ENCODE measurements at places on chromosomes 1 and 21.
A peak's percentile ranks its signal among the peaks of the same experiment; 100 is the strongest.

GRCh38 chr21:34974162-34974981 is 74.7 kb downstream of the RUNX1 start:
- peak; percentile 57 for DNase-seq

GRCh38 chr1:116224111-116224510 is 112.9 kb downstream of the MAB21L3 start:
- no peak for DNase-seq

DNA sequence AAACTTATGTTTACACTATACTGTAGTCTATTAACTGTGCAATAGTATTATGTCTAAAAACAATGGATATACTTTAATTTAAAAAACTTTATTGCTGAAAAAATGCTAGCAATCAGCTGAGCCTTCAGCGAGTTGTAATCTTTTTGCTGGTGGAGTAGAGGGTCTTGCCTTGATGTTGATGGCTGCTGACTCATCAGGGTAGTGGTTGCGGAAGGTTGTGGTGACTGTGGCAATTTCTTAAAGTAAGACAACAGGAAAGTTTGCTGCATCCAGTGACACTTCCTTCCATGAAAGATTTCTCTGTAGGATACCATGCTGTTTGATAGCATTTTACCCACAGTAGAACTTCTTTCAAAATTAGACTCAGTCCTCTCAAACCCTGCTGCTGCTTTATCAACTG is 234.7 kb upstream of the CSF3R start:
- DNase-seq: no peak

- DNase-seq: no peak
Measured at GRCh38 chr1:230220478-230220877, 153.4 kb downstream of the GALNT2 start.

DNA sequence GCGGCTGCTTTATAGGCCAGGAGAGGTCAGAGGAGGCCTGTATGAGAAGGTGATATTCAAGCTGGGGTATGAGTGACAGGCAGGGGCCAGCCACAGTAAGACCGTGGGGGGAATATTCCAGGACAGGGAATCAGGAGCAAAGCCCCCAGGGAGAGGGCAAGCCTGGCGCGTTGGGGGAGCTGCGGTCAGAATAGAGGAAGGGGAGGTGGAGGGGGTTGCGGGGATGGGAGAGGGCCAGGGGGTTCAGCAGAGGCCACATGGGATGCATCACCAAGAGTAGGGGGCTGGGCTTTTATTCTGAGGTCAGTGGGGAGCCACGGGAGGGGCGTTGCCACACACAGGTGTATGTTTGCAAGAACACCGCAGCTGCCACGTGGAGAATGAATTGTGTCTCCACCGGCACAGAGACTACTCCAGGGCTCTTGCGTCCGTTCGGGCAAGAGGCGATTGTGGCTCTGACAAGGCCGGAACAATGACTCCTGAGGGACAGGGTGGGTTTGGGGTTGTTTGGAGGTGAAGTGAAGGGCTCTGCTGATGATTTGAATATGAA is 84.7 kb upstream of the VAMP3 start:
- DNase-seq: no peak

- no peak for DNase-seq
Measured at GRCh38 chr1:87004857-87005256, 90.4 kb downstream of the HS2ST1 start.

- peak; percentile 17 for DNase-seq
Measured at GRCh38 chr21:32641710-32642698, 29.8 kb upstream of the CFAP298 start.

DNA sequence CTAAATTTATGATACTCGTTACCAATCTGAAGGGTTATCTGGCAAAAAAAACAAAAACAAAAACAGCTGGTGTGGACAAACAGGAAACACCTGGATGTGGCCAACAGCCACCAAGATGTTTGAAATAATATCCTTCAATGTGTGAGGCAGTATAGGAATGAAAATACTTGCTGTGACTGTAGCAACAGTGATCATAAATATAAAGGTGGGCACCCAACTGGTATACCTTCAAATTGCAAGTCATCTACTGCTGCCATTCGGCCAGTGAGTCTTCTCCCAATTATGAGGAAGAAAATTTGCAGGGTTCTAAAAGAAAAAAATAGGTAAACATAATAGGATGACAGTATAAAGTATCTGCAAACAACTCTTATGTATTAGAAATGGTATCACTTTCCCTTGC is 916 bp downstream of the YIPF1 start:
- peak; percentile 10 for DNase-seq

DNA sequence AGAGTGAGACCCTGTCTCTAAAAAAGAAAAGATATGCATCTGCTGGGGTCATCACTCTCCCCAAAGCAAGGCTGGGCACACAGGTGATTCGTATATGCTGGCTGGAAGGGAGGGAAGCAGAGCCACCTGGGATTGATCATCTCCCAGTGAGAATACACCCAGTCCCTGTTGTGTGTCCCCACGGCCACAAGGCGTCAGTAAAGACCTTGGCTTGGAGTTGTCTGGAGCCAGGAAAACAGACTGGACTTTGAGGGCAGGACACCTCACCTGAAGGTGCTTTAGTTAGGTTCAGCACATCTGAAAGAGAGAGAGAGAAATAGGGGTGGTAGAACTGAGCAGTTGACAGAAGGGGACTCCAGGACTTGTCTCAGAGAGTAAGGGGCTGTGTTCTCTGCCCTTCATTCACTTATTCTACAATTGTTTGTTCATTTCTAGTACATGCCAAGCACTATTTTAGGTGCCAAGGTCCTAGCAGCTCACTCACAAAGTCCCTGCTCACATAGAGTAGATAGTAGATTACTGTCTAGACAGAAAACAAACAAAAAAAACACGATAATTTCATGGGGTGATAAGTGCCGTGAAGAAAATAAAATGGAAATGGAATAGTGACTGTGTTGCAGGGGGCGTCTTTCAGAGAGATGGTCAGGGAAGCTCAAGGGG is 13.5 kb downstream of the CITED4 start:
- peak; percentile 83 for DNase-seq

DNA sequence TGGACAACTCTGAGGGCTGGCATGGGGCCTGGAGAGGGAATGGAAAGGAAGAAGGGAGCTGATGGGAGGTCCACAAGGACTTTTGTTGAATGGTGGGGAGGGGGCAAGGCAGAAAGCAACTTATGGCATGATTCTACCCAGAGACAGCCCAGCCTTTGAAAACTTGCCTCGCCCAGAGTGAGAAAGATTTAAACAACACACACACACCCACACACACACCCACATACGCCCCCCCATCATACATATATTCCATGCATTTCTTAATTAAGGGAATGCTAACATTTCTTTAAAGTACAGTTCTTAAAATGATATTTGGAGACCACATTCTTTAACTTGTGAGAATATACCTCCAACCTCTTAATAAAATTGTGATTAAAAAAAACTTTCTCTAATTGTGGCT is 115.4 kb upstream of the F3 start:
- no peak for DNase-seq

DNA sequence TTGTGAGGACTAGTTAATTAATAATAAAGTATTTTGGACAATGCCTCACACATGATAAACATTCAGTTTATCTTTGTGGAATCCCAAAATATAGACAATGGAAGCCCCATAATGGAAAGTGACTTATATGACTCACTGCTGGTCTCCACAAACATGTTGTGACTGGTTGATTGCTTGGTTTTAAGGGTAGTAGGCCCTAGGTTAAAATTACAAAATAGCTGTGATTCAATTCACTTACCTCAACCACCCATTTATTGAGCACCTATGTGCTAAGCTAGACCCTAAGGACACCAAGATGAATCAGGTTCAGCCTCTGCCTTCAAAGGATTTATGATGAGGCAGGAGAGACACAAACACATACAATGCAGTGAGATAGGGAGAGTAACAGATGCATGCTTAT is 42.4 kb downstream of the KANK4 start:
- DNase-seq: no peak

DNA sequence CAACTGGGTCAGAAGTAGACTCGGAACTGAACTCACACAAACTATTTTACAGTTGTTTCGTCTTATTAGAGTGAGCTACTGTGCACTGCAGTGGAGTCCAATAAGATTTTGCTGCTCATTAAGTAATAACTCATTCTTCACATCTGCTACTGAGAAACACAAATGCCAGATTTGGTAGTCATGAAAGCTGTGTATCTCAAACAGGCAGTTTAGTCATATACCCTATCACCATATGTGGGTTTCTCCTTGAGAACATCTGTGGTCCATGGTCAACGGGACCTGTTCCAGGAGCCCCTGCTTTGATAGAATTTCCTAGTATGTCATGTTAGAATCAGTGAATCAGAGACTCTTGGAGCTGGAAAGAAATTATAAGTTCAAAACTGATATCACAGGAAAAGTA is 60.4 kb downstream of the ALG14 start:
- no peak for DNase-seq

DNA sequence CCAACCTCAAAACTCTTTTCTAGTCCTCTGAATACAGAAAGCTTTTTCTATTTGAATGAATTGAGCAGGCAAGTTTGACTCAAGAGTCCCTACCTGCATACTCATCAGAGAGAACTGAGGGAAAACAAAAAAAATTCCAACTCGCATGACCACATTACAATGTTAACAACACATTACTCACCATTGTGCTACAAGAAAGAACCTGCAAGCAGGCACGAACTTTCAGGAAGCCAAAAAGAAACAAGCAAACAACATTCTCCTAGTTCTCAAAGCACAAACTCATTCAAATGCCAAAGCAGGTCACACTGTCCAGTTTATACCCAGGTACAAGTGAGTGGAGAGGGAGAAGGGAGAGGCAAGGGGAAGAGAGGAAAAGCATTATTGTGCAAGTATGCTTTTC is 14.6 kb downstream of the OTUD7B start:
- DNase-seq: peak; percentile 88

- DNase-seq: peak; percentile 5
Measured at GRCh38 chr1:171935664-171936063, 94.4 kb downstream of the DNM3 start.

DNA sequence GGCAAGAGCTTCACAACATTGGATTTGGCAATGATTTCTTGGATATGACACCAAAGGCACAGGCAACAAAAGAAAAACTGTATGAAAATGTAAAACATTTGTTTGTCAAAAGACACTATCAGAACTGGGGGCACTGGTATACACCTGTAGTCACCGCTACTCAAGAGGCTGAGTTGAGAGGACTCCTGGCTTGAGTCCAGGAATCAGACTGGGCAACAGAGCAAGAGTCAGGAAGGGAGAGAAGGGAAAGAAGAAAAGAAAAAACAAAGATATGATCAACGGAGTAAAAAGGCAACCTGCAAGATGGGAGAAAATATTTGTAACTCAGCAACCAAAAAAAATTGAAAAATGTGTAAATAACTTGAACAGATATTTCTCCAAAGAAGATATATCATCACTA is 6.0 kb upstream of the TUT4 start:
- no peak for DNase-seq

- DNase-seq: no peak
Measured at GRCh38 chr1:39894884-39895495, 6.7 kb downstream of the MYCL start.

DNA sequence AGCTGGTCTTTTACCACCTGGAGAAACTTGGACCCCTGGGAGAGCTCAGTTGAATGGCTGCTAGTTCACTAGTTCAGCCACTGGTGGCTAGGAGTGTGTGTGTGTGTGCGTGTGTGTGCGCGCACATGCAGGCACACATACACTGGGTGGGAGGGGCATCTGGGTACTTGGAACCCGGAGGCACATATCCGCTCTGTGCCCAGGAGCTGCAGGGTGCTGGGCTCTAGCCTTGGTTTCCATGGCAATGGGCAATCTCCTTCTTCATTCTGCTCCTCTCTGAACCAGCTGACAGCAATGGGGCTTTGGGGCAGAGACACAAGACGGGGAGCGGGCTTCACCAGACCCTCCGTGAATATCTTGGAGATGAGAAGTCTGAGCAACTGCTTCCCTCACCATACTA is 87.1 kb upstream of the DISP3 start:
- no peak for DNase-seq

GRCh38 chr1:219130366-219130935 is 43.2 kb upstream of the LYPLAL1 start:
- DNase-seq: no peak

- no peak for DNase-seq
Measured at GRCh38 chr1:29865051-29865450, 628.7 kb downstream of the PTPRU start.

- no peak for DNase-seq
Measured at GRCh38 chr1:206060844-206061243, 7.9 kb downstream of the RHEX start.

DNA sequence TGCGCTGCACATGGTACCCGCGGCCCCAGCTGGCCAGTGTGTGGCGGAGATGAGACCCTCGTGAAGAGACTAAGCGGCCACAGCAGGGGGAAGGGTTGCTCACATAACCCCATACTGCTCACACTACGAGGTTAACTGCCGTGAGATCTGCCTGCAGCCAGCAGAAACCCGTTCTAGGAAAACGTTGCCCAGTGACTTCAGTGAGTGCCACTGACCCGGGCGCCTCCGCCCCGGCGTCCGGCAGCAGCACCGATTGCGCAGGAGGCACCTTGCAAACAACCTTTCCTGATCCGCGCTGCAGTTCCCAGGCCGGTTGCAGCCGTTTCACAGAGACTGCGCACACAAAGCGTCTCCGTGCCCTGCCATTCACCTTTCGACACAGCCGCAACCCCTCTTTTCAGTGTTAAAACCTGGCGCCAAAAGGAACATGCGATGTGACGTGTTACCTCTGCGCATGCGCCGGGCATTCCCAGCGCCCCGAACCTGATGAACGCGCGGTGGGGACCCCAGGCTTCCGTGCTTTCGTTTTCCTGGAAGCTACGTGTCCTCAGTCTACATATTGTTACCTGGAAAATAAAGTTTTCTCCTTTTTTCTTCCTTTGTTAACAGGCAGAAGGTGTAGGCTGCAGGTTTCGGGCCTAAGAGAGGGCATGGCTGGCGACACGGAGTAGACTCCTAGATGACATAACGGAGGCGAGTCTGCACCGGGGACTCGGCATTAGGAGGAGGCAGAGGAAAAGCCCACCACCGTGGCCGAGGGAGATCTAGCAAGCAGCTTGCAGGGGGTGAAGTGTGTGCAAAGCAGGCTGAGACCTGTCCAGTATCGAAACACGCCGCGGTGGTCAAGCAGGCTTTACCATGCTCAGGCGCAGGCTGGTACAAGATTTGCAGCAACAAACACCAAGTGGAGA is 8.9 kb downstream of the VPS26C start:
- DNase-seq: peak; percentile 73

Measured in kidney tubule cell (primary cell).